ENCODE measurements at places on chromosomes 4 and X. TPM values are rescaled to one million over a fixed set of nuclear protein-coding genes. Genes with fewer than 3 reads are reported as not detected.

- H3K27ac ChIP-seq, result no peak overlapping the region
- H3K4me1 ChIP-seq, result no peaks in the 10 kb centered on the region
- H3K27me3 ChIP-seq, result no peaks in the 10 kb centered on the region
- no peak for DNase-seq
- H3K4me3 ChIP-seq, result no peak overlapping the region
Observed at GRCh38 chrX:10008483-10009056, 41.4 kb downstream of the CLDN34 start.

GSX2 gene
- not detected for total RNA-seq

DNA sequence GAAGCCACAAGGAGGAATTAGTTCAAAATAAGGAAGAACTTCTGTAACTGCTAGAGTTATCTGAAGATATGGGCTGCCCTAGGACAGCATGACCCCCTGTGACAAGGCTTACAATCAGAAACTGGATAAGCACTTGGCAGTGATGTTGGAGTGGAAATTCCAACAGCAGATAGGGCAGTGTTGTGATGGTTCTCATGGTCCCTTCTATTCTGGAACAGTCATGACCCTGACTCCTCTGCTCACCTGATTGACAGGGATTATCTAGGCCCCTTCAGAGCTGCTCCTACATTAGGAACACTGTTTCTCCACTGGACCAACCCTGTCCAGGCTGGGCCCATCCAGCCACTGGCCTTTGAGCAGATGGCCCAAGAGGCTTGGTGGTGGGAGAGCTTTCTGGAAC lies 17.9 kb downstream of the NALF2 start:
- no peak overlapping the region for H3K4me3 ChIP-seq
- DNase-seq, result no peak

DMD gene
- 38.7 TPM for total RNA-seq

DNA sequence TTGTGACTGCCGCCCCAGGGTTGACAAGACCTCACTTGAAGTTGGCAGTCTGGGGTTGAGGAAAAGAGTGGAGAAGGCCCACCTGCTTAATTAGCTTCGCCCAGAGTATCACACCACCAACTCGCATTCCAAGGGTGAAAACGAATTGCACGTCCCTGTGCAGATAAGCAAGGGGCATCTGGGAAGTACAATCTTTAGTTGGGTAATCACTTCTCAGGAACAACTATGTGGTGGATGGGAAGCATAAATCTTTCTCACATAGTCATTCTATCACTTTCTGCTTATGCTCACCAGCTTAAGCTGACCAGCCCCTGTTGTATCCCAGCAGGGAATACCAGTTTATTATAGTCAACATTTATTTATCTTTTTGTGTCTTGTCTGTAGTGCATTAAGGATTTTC lies 14.3 kb downstream of the SPCS3 start:
- H3K4me3 ChIP-seq, result no peak overlapping the region
- H3K27ac ChIP-seq, result no peak overlapping the region
- H3K36me3 ChIP-seq, result no peaks in the 10 kb centered on the region

DNA sequence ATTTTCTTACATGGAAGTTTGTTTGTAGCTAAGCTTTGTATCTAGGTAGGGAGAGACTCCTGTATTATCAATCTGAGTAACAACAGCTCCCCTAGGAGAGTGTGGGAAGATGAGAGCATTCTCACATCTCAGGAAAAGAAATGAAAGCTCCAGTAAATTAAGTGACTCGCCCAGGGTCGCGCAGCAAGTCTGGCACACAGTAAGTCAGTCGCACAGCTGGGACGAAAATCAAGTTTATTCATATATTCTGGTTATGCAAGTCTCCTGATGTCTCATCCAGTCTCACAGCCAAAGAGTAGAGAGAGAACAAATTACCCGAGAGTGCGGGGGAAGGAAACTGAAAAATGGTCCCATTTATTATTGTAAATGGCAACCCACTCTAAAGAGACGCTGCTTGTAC lies 216.1 kb downstream of the STK32B start:
- no peaks in the 10 kb centered on the region for H3K4me1 ChIP-seq
- H3K27me3 ChIP-seq, result no peaks in the 10 kb centered on the region
- no peak for DNase-seq
- no peaks in the 10 kb centered on the region for H3K36me3 ChIP-seq
